ENCODE measurements at places on chromosomes 6 and 20.

DNA sequence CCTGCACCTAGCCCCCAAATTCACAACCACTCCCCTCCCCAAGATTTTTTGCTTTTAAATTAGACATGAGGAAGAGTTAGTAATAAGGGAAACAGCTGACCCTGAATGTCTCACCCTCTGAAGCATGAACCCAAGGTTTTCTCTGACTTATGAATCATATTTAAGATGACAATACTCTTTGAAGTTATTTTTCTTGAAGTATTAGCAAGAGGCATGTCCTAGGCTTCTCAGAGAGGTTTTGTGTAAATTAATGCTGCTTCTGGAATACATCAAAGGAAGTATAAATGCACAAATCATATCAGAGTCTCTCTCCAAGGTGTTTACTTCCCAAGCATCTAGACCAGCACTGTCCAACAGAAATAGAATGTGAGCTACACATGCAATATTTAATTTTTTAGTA, 408.1 kb upstream of the MARCKS start:
- no peak for DNase-seq

DNA sequence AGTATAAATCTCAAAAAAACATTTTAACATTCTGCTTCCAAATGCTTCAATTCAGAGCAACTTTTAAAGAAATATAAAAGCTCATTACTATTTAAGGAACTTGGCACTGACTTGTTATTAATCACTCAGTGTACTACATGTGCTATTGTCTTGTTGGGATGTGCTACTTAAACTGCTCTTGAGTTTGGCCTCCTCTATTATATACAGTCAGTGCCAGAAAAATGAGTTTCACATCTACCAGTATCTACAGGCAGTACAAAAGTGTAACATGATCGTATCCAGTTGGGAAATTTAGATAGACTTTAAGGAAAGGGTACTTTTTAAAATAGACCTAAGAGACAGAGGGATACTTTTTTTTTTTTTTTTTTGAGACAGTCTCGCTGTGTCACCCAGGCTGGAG, 627.3 kb upstream of the SLC35B3 start:
- no peak for DNase-seq

- no peak for DNase-seq
Observed at GRCh38 chr6:115972679-115973078, 88.0 kb downstream of the FRK start.

DNA sequence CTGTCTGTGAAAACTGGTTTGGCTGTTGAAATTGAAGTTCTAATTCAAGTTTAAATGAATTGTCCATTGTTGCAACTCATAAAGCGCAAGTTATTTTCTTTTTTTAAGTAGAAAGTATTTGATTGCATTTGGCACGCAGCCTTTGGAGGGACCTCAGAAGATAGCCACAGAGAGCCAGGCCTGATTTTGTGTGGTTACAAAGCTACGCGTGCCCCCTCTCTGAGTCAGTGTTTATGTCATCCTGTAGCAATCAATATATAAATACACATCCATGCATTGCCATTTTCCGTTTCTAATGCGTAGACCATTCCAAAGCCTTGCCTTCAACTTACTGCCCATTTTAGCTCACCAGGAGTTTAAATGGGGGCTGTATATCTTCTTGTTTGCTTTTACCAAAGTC, 173.2 kb downstream of the TMEM242 start:
- DNase-seq: no peak

DNA sequence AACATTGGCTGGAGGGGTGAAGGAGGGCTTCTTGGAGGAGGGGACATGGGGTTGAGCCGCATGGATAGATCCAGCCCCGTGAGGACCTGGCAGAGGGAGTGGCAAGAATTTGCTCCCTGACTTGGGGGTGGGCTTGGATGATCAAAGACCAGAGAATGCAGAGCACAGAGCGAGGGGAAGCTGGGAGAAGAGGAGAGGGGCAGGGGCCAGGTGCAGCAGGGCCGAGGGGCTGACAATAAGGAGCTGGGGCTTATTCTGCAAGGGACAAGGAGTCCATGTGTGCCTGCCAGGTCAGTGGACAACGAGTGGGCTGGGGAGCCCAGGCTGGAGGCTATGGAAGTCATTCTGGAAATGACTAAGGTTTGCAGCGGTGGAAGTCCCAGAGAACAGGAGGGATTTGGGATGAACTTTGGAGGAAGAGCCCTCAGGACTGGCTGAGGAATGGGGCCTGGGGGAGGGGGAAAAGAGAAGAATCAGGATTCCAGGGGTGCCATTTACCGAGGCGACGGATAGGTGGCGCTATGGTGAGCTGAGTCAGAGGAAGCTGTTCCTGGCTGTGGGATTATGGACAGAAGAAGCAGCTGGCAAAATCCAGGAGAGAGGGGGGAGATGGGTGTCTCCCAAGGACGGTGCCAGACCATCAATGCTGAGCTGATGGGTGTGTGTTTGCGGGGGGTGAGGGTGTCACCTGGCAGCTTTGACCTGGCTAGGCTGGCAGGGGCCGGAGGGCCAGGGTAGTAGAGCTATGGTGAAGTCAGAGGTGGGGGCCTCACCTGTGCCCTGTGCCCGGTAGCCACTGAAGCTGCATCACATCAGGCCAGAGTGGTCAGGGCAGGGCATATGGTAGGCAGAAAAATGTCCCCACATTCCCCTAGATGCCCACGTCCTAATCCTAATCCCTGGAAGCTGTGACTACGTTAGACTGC, 7.8 kb downstream of the KCNG1 start:
- DNase-seq: peak; percentile 36

Measured in OCI-LY7 (cell line).